CD4-positive, alpha-beta T cell treated with Interferon alpha-2 for 1 hour (primary cell): ENCODE measurements at places on chromosomes 12 and 14.

DNA sequence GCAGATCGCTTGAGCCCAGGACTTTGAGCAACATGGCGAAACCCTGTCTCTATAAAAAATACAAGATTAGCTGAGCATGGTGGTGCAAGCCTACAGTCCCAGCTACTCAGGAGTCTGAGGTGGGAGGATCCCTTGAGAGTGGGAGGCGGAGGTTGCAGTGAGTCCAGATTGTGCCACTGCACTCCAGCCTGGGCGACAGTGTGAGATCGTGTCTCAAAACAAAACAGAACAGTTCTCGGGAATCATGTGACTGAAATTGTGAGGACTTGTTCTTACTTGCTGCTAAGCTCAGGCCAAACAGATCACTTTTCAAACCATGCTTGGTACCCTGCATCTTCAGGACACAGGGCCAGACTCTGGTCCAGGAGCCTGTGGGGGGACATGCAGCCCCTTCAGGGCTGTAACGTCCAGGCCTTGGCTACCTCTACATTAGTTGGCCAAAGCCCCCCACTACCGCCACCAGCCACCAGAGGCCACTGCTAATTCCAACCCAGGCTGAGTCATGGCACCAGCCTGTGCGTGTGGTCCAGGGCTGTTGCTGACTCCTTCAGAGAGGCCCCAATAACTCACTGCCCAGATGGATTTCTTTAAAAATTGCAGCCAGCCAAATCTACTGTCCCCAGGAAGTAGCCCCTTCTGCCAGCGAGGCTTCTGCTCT is 33.4 kb upstream of the SYNDIG1L start:
- DNase-seq, result peak; percentile 3

DNA sequence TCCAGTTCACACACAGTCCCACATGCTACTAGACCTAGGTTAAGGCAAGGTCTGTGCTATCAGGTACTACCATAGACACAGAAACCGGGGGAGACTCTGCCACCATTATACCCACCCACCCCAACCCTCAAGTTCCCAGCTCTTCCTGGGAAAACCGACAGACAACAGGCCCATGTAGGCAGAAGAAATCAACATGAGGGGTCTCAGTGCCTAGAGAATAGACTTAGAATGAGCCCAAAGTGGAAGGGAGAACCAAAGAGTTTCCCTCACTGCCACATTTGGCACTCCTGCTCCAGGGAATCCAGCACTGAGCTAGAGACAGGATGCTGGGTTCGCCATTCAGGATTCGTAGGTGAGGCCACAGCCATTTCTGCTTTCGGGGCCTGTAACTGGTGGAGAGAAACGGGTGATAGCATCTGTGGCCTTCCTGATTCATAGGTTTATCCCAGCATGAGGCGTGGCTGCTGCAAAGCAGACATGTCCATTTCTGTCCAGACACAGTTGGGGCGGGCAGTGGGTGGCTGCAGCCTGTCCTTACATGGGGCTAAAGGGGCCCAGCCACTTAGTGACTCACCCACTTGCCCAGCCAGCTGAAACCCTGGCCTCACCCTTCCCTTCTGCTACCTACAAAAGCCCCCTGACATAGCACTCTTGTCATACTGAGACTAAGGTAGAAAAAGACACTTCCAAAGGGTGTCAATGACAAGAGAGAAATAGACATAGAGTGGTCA is 69.4 kb downstream of the IRF2BPL start:
- DNase-seq, result peak; percentile 5

DNA sequence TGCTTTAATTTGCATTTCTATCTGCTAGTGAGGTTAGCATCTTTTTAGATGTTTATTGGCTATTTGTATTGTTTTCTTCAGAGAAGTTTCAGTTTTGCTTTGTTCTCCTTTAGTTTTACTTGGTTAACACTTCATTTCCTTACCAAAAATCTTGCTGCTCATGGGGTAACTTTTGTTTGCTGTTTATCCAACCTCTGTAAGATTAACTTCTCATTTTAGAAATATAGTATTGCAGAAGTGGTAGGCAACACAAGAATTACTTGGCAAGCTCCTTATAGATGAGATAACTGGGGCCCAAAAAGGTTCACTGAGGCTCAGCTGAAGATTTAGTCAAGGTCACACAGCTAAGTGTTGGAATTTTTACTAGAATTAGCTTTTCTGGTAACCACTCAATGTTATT is 40.5 kb downstream of the ALKBH1 start:
- no peak for DNase-seq

DNA sequence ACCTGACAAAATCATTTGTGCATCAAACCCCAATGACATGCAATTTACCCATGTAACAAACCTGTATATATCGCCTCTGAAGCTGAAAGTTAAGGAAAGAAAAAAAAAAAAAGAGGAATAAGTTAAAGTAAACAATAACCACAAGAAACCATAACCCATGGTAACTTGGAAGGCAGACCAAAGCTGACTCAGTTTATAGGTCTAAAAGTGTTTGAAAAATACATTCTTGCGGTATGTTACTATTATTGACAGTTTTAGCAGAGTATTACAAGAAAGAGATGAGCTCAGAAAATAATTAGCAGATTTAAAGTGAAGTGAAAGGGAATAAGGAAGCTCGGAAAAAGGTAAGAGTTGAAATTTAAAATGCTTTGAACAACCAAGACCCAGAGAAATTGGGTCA is 34.4 kb upstream of the MGAT4C start:
- DNase-seq, result no peak

DNA sequence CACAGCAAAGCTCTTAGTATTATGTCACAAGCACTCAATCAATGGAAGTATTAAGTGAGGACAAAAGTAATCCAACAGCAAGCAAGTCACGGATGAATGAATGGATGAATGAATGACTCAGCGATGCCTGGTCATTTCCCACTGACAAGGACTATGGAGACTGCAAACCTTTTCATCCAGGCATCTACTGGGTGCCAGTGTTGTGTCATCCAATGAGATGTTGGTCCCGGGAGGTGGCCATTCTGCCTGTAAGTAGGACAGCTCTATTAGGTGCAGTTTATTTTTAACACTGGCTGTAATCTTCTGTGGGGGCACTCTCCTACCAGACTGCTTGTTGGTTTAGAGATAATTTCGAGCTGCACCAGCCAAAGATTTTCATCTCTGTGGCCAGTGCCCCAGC is 39.4 kb downstream of the STAB2 start:
- DNase-seq, result no peak

DNA sequence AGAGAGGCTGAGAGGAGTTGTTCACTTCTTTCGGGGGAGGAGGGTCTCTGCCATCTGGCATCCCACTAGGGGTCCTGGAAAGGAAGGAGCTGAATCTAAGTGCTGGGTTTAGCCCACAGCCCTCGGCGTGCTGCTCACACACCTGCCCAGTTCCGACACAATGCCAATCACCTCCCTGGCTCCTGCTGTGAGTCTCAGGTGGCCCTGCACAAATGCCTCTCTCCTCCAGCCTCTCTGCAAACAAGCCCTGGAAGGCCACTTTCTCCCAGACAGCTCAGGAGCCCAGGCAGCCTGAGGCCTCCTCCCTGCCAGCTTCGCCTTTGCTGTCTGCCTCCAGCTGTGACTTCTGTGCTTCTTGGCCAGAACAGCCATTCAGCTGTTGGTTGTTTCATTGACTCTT is 51.2 kb downstream of the SMIM41 start:
- DNase-seq, result no peak

DNA sequence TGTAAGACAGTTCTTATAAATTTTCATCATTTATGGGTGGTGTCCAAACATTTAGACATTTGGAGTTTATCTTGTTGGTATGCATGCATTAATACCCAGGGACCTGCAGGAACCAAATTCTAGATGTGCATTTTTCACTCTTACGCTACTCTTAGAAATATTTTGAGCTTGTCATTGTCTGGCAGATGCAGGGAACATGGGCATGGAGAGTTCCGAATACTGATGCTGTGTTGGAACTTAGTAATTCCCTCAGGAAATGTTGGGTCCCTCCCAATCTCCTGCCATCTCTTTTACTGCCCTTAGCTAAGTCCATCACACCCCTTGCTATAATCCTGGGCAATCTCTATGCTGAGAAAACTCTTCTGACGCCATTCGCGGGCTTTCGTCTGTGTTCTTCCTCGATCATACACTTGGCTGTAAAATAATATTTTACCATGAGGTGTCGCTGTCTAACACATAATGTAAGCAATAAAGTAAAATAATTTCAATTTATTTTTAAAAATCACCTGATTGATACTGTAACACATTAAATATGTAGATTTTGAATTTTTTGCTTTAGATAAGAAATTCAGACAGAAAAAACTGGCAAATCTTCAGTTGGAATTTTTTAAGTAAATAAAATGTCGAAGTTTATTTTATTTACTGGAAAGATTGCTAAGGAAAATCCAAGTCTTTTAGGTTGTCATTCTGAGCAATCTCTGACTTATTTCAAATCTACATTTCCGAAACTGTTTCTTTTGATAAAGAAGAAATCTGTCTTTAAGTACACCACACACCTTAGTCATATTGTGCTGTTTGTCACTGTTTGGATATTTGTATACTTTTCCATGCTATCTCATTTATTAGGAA is 304.1 kb upstream of the SSTR1 start:
- no peak for DNase-seq

DNA sequence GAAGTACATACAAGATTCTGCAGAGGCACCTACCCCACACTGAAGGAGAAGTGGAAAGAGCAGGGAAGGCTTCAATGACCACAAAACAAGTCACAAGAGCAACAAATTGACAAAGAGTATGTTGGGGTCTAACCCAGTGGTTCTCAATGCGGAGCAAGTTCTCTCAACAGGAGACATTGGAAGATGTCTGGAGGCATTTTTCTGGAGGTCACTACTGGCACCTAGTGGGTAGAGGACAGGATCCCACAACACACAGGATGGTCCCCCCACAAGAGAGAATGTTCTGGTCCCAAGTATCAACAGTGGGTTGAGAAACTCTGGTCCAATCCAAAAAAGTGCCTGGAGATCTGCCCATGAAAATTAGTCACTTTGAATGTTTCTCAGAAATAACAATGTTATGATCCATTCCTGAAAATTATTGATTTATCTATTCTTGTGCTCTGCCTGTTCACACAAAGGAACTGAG is 3.4 kb downstream of the SSH1 start:
- no peak for DNase-seq

DNA sequence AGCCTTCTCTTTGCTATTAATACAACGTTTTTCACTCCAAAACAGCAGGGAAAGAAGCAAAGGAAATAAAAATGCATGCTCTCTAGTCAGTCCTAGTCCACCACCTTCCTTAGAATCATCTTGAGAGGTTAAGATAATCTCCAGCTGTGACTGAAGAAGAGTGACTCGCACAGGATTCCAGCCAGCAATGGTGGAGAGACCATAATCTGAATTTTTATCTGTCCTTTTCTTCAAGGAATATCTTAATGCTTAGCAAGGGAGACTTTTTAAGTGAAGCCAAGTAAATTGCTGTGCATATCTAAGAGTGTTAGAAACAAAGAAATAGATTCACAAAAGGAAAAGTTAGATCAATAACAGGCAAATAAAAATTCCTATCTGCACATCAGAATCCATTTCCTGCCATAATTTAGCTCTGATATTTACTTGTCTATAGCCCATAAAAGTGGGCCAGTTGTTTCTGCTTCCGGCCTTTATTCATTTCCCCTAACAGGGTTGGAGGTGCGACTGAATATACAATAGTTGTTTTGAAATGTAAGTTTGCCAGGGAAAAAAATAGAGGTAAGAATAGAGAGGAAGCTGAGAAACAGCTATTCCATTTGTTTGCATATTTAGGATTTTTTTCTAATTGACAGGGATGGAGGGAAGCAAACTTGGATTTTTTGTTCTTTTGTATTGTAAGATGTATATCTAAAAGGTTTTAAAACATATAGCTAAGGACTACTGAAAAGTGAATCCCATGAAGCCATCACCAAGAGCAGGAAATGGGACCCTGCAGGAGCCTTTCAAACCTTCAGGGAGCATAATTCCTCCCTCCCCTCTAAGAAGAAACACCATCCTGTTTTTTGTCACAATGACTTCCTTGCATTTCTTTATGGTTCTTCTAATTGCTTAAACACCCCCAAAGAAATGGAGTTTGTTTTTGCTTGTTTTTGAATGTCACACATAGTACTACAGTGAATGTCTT is 154.0 kb downstream of the ITPR2 start:
- no peak for DNase-seq

GRCh38 chr12:19841451-19841850 is 402.2 kb downstream of the AEBP2 start:
- no peak for DNase-seq

GRCh38 chr14:101630056-101630965 is 69.0 kb downstream of the DIO3 start:
- no peak for DNase-seq

GRCh38 chr12:132469423-132469822 is 20.5 kb upstream of the FBRSL1 start:
- no peak for DNase-seq

DNA sequence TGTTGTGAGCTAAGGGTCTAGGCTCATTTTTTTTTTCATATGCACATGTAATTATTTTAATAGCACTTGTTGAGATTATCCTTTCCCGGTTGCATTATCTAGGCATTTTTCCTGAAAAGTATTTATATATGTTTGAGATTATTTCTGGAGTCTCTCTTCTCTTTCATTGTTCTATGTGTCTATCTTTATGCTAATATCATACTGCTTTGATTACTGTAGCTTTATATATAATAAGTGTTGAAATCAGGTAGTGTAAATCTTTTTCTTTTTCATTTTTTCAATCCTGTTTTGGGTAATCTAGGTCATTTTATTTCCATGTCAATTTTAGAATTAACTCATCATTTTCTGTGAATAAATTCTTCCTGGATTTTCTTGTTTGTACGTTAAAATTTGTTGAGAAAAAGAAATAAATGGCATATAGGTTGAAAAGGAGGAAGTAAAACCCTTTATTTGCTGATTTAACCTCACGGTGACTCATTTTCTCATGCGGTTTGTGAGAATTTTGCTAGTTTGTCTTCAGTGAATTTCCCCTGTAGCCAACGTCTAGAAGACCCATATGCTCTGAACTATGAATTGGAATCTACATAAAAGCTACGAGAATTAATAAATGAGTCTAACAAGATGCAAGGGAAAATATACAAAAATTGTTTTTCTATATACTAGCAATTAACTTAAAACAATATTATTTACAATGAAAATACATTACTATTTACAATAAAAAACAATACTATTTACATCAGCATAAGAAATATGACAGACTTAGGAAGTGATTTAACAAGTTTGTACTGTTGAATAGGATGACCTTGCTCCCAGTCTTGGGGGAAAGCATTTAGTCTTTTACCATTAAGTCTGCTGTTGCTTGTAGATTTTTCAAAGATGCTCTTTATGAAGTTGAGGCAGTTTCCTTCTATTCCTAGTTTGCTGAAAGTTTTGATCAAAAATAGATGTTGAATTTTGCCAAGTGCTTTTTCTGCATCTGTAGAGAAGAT is 105.0 kb downstream of the SNAPC1 start:
- DNase-seq, result no peak
